Hematopoietic multipotent progenitor cell treated with erythropoietin and hydrocortisone succinate and interleukin-3 and kit ligand, for 4 days (in vitro differentiated cells): ENCODE measurements at places on chromosomes 16 and 17.

DNA sequence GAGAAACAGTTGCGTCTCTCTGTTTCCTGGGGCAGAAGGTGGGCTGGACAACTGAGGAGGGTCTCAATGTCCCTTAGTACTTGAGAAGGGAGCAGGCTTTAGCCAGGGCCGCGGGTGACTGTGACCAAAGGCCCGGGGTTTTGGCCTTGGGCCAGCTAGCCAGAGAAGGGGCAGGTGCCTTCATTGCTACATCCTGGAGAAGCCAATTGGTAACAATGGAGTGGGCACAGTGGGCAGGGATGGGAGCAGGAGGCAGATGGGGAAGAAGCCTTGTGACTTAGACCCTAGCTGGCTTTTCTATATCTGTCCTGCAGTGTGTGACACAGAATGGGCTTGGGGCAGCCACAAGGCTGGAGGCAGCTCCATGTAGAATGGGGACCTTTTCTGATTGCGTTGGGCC is 46.0 kb downstream of the CLEC16A start:
- DNase-seq, result no peak

GRCh38 chr16:84595052-84595481 is 22.8 kb downstream of the COTL1 start:
- no peak for DNase-seq

DNA sequence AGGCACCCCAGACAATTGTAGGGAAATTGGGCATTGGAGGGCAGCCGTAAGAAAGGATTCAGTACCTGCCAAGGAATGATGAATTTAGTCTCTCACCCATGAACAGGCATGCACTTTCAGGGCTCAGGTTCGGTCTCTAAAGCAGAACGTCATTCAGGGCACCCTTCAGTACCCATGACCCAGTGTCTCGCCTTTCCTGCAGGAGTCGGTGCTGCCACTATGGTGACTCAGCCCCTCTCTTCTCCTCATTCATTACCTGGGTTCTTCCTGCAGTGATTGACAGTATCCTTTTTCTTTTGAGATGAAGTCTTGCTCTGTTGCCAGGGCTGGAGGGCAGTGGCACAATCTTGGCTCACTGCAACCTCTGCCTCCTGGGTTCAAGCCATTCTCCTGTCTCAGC is 8.4 kb downstream of the SOST start:
- no peak for DNase-seq

DNA sequence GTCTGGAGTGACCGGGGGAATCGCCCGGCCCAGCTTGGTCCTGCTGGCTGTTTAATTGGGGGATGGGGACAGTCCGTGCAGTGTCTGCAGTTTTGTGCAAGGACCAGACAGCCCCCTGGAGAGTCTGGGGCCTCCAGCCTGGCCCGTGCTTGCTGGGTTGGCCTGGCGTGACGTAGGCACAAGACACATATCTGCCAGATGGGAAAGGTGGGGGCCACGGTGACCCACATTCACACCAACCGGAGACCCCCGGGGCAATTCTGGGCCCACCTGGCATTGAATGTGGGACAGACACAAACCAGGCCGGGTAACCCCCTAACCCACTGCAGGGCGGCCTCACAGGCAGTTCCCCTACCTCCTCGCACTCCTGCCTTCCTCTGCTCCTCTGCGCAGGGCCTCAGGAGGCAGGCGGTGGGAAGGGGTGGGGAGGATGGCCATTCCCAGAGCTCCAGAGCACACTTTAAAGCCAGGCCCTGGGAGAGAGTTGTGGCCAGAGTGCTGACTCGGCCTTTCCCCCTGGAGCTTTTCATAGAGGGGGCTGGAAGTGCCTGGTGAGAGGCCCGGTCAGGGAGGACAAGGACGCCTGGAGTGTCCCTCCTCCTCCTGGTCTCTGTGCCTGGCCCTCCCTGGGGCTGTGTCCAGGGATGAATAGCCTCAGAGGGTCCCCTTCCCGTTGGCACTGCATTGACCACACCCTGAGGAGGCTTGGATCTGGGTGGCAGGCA is 1.5 kb downstream of the MRC2 start:
- DNase-seq, result no peak

DNA sequence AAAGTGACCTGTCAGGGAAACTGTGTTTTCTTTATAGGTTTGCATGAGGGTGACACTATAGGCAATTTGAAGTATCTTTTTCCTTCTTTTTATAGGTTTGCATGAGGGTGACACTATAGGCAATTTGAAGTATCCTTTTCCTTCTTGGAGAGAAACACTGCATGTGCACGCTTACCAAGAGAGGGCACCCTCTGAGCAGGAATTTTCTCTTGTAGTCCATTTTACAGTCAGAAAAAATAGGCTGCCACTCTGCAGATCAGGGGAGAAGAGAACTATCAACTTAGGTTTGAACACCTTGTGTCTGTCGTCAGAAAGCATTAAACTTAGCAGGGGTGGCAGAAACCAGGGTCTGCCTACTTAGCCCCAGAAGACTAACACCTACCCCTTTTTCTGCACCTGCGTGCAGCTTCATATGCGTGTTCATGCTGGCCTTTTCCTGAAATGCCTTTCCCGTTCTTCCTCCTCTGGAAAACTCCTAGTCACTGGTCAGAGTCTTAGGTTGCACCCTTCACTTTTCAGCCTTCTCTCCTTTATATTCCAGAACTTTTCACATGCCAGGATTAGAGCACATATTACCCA is 16.4 kb upstream of the SMIM36 start:
- peak; percentile 67 for DNase-seq

- DNase-seq, result no peak
Measured at GRCh38 chr17:8922928-8923327, 42.6 kb downstream of the PIK3R5 start.

- peak; percentile 48 for DNase-seq
Measured at GRCh38 chr17:1111599-1112443, 68.0 kb downstream of the ABR start.
